ENCODE measurements at places on chromosomes 2 and 18. TPM values are rescaled to one million over a fixed set of nuclear protein-coding genes. Genes with fewer than 3 reads are reported as not detected.

PJVK gene
- total RNA-seq: 4.5 TPM

CROCC2 gene
- total RNA-seq: not detected

GRCh38 chr2:236896688-236897087 lies 189.0 kb upstream of the COPS8 start:
- no peak for DNase-seq

MOGAT1 gene
- total RNA-seq: not detected

GRCh38 chr2:238899386-238899785 lies 51.5 kb downstream of the TWIST2 start:
- DNase-seq: no peak

GRCh38 chr2:125746321-125747164 lies 909.4 kb upstream of the GYPC start:
- no peak for DNase-seq

All from naive thymus-derived CD8-positive, alpha-beta T cell (primary cell).